ENCODE measurements at places on chromosomes 7 and 10. TPM values are rescaled to one million over a fixed set of nuclear protein-coding genes. Genes with fewer than 3 reads are reported as not detected.

DNA sequence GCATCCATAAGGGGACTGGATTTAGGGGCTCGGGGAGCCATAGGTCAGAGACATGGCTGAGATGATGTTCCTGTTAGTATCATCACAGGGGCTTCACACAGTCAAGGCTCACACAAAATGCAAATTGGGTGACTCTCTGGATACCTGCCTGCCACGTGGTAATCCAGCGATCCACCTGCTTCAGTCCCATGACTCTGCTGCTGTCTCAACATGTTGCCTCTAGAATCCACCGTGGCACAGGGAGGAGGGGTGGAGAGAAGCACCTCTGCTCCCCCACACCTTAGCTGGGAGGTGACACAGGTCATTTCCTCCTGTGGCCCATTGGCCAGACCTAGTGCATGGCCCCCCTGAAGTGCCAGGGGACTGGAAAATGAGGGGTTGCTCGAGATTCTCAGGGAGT is 83.1 kb downstream of the CDH23 start:
- DNase-seq: no peak

The HNRNPF gene
- total RNA-seq: 87.0 TPM

DNA sequence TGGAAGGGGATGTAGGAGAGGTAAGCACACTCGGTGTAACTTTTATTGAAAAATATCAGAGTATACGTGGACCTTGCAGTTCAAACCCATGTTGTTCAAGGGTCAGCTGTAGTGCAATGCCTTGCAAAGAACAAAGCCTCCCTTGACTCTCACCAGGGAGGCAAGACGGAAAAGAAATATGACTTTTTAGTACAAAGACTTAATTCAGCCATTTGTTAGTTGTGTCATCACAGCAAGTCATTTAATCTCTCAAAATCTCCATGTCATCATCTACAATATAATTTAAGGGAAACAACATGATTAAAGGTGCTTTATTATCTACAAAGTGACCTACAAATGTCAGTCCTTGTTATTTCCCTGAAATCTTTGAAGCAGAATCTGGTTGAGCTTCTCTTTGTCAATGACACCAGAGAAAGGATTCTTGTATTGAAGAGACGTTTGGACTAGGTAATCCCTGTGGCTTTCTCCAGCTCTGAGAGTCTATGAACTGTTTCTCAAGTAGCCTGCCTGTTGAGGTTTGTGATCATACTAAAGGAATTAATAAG is 502.8 kb downstream of the REEP3 start:
- no peak for DNase-seq

DNA sequence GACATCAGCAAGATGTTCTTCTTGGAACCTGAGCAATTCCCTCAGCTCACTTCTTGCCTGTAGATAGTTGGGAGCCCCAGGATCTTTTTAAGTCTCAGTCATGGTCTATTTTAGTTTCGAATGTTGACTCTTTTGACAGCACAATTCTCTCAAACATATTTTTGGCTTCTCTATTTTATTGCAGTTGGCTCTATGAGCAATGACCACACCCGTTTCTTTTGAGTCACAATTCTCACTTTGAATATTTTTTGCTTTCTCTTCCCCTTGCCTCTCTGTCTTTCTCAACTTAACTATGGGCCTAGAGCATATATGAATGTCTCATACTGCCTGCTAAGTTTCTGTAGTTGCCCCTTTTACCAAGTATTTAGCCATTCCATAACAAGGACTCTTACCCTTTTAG is 222.8 kb downstream of the PTN start:
- DNase-seq: no peak

The CCZ1 gene
- 24.5 TPM for total RNA-seq

- DNase-seq: no peak
These were observed 181.2 kb downstream of the EVX1 start for GRCh38 chr7:27423821-27424220.

The MYPN gene
- total RNA-seq: not detected

- no peak for DNase-seq
These were observed 155.7 kb upstream of the HGF start for GRCh38 chr7:81925530-81925929.

GRCh38 chr10:65675236-65675635 is 1250.6 kb upstream of the LRRTM3 start:
- no peak for DNase-seq
